ENCODE measurements at places on chromosomes 4 and X.

DNA sequence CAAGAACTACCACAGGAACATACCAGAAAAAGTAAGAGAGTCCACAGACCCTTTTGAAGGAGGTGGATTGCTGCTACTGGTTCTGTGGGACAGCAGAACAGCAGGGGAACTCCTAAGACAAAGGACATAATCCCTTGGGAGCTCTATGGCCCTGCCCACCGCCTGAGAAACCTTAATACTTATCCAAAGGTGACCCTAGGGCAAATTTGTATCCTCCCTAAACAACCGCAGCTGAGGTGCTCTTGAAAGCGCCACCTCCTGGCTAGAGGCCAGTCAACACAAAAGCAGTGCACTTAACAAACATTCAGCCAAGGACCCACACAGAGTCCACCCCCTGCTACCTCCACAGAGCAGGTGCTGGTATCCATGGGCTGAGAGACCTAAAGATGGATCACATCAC lies 136.8 kb downstream of the ADAM29 start:
- DNase-seq: no peak

DNA sequence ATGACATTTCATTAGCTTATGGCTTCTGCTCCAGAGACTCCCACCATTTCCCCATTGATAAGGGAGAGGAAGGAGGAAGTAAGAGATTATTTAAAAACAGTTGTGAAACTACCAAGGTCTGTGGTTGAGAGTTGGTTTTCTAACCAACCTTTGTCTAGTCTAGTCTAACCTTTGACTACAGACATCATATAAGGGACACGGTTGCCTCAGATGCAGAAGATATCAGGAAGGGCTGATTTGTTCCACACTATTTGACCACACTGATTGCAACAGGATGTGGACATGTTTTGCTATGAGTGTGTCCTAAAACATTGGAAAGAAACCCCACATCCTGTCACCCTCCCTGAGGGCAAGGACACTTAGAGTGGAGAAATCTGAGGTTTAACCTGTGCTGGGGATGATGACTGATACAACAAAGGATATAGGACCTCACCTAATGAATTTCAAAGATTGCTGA lies 53.0 kb downstream of the COQ2 start:
- DNase-seq: peak; percentile 45

DNA sequence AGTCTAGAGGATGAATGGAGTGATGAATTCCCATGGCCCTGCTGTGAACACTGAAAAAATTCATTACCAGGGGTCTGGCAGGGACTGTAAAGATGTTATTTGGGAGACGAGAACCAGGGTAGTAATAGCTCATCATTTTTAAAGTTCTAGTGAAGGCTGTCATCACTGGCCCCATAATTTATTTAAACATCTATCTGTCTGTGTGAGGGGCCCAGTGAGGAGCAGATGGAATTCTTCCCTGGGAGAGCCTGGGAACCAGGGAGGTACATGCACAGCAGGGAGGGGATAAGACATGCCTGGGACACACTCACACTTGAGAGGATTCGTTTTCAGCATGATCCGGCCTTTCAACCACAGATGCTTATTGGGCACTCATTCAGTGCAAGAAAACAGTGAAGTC lies 162.0 kb downstream of the PDGFRA start:
- DNase-seq: no peak

GRCh38 chr4:2961811-2962441 lies 1.3 kb downstream of the NOP14 start:
- peak; percentile 78 for DNase-seq

GRCh38 chr4:2132438-2132837 lies 73.3 kb downstream of the NAT8L start:
- no peak for DNase-seq

- no peak for DNase-seq
Observed at GRCh38 chr4:57119054-57119651, 9.0 kb upstream of the IGFBP7 start.

DNA sequence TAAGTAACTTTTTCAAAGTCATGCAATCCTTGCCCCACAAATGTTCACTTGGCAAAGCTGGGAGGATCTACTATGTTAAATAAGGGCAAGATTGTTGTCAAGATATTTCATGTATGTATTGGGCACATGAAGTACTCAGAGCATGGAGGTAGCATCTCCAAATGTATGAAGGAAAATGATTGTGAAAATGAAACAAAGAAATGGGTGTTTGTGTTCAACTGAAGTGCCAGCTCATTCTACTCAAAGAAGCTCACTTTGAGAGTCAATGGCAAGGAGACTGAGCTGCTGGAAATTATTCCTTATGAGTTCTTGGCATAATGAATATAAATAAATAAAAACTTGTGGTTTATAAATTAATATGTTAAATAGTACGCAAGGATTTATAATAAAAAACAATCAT lies 124.5 kb upstream of the ARSJ start:
- DNase-seq: no peak

GRCh38 chr4:18227880-18228279 lies 206.3 kb upstream of the LCORL start:
- no peak for DNase-seq

DNA sequence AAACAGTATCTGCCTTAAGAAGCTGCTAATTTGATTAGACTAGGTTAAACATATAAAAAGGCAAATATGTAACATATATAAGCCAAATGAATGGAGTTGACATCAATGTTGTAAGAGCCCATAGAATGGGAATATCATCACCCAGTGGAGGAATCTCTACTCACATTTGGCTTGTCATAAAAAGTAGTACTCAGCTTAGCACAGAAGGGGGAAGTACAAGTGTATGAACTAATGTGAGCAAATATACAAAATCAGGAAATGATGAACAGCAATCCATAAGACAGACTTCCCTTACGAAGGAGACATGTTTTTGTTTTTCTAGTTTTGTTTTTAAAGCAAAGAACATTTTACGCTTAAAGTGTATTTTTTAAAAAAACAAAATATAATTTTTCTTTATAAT lies 74.9 kb downstream of the MAB21L2 start:
- no peak for DNase-seq

DNA sequence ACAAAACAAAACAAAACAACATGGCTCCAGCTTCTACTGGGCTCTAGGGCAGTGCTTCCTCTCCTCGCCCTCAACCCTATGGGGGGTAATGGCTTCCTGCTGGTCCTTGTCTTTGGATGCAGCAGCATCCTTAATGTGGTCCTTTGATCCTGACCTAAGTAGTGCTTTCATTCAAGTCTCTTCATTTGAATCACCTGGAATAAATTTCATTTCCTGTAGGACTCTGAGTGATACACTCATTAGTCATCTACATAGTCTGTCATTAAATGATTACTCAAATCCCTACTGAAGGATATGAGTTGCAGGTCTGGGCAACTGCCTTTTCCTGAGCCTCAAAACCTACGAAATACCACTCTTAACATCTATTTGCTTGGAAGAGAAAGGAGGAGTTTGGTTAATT lies 54.5 kb downstream of the RHOH start:
- no peak for DNase-seq

GRCh38 chr4:143514169-143514495 lies 630 bp downstream of the SMARCA5 start:
- no peak for DNase-seq

GRCh38 chr4:173091362-173091761 lies 77.2 kb upstream of the GALNT7 start:
- DNase-seq: no peak

- DNase-seq: no peak
Observed at GRCh38 chr4:184262901-184263300, 45.2 kb upstream of the ENPP6 start.

- DNase-seq: no peak
Observed at GRCh38 chr4:120236873-120237272, 170.2 kb upstream of the MAD2L1 start.

DNA sequence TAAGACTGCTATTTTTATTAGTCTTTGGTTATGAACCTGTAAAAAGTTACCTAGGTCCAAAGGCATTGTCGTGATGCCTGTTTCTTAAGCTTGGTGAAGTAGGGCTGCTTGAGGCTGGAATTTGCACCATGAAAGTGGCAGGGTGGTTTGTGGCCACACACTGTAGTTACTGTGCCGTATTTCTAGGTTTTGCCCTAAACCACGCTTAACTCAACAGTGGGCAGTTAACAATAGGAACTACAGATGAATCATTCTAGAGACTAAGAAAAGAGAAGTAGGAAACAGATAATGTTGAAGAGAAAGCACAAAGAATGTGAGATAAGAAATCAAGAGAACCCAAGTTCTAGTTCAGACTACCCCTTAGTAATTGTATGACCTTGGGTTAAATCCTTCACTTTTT lies 11.5 kb downstream of the ETNPPL start:
- DNase-seq: no peak

Data from activated naive CD4-positive, alpha-beta T cell treated with anti-CD3 and anti-CD28 coated beads, Interleukin-2, amount 50 U/mL, for 72 hours (primary cell).